NCI-H2081 (cell line): ENCODE measurements at places on chromosomes 11 and 22.

DNA sequence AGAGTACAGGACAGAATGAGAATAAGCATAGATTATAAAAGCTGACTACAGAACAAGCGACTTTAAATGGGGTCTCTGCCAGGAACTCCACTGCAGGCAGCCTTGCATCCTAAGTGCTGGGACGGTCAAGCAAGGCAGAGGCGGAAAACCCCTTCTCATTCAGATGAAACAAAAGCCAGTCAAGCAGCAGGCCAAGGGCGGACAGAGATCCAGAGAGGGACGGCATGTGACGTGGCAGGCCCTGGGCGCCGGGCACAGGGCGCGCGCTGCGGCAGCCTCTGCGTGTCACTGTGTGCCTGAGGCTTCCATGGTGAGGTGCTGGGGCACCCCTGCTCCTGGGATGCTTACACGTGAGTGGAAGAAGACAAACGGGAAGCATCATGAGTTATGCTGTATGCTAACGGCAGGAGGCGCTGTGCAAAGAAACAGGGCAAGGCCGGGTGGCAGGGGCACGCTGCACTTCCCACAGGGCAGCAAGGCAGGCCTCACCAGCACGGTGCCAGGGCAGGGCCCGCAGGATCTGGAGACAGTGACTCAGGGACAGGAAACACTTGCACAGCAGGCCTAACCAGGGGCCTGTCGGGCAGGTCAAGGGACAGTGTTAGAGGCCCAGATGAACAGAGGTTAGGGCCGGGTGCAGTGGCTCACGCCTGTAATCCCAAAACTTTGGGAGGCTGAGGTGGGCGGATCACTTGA lies 6.2 kb downstream of the TOLLIP start:
- no peak for DNase-seq

DNA sequence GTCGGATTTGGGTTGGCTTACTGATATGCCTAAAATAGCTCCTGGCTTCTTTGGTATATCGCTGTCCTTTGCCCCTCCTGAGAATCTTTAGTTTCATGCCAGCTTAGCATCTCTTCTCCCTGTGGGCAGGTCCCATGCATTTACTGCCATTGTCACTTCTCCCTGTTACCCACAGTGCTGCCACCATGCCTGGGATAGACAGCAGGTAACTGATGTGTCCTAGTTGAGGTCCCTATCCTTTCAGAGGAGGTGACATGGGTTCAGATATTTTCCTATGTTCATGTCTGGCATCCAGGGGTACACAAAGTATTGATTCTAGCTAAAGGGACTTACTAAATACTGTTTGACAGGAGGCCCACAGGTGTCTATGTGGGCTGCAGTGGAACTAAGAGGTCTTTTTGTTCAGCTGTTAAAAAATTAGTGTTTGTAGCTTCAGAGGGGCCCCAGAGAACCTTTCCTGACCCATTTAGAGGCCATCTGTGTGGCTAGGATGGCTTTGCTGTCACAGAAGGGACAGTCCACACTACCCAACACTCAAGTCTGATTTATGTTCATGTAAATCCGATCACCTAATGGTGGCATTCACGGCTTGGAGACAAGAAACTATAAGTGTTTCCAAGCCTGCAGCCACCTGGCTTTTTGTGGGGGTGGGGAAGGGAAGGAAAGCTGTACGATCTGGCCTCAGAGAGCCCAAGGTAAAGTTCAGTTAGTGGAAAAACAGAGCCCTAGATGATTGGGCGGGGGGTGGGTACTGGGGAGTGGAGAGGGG lies 8.5 kb downstream of the TIMP3 start:
- DNase-seq: no peak

DNA sequence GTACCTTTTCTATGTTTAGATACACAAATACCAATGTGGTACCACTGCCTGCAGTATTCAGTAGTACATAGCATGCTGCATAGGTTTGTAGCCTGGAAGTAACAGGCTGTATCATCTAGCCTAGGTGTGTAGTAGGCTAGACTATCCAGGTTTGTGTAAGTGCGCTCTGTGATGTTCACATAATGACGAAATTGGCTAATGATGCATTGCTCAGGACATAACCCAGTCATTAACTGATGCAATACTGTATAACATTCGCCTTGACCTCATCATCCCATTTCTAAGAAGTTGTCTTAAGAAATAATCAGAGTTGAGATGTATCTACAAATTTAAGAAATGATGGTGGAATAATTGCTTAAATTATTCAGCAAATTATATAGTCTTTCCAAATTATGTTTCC lies 116.0 kb upstream of the TIMP3 start:
- no peak for DNase-seq

- DNase-seq: no peak
These were observed 17.4 kb downstream of the HPS4 start for GRCh38 chr22:26466196-26466595.

GRCh38 chr11:117654281-117655255 lies 142.4 kb downstream of the DSCAML1 start:
- no peak for DNase-seq

DNA sequence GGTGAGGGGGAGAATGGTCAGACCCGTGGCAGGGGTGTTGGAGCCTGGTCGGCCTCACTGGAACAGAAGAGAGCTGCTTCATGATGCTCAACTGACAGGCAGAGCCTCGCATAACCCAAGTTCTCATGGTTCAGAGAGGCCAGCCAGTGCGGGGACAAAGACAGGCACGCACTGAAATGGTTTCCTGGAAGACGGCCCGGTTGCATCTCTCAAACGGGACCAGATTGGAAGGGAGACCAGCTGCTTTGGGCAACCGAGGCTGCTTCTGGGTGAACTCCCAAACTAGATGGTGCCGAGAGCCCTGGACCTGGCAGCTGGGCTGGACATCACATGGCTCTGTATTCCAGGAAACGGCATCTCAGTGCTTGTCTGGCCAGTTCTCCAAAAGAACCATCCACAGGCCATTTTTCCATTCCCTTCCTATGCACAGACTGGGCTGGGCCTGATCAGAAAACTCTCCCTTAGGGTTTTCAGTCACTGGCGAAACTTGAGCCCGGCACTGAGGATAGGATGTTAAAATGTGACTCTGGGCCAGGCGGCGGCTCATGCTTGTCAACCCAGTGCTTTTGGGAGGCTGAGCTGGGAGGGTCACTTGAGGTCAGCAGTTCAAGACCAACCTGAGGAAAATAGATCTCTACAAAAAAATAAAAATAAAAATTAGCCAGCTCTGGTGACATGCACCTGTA lies 80.1 kb upstream of the PRODH start:
- DNase-seq: no peak

DNA sequence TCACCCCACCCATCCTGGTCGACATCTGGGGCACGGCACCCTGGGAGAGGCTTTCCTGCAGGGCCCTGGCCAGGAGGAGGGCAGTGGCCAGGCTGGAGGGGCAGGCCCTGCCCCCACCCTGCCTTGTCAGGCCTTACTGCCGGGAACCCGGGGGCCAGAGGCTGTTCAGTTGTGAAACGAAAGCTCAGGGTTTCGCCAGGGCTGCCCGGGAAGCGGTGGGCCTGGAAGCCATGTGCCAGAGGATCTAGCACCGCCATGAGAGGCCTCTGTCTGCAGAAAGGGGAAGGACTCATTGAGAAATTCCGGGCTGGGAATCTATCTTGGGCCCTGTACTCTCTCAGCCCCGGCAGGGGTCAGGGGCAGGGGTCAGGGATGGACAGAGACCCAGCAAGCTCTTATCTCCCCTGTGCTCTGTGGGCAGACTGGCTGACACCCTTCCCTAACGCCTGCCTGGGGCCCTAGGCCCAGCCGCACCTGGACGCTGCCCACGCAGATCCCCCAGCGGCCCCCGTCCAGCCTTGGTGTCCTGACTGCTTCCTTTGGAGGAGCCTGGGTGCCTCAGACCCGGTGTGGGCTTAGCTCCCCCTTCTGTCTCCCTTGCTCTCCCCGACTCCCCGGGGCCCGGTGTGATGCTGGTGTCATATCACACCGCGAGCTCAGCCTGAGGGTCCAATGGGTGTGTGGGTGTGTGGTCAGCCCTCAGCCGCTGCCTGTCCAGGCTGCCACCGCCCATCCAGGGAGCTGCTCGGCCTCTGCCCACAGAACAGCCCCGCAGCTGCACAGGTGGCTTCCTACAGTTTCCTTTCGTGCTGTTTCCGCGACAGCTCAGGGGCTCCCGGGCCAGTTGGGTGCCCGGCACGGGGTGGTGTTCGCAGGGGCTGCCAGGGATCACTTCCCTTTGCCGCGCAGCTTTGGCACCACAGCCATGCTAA lies 6.5 kb downstream of the PIM3 start:
- no peak for DNase-seq

GRCh38 chr11:117456027-117456720 lies 128.5 kb downstream of the CEP164 start:
- DNase-seq: no peak

DNA sequence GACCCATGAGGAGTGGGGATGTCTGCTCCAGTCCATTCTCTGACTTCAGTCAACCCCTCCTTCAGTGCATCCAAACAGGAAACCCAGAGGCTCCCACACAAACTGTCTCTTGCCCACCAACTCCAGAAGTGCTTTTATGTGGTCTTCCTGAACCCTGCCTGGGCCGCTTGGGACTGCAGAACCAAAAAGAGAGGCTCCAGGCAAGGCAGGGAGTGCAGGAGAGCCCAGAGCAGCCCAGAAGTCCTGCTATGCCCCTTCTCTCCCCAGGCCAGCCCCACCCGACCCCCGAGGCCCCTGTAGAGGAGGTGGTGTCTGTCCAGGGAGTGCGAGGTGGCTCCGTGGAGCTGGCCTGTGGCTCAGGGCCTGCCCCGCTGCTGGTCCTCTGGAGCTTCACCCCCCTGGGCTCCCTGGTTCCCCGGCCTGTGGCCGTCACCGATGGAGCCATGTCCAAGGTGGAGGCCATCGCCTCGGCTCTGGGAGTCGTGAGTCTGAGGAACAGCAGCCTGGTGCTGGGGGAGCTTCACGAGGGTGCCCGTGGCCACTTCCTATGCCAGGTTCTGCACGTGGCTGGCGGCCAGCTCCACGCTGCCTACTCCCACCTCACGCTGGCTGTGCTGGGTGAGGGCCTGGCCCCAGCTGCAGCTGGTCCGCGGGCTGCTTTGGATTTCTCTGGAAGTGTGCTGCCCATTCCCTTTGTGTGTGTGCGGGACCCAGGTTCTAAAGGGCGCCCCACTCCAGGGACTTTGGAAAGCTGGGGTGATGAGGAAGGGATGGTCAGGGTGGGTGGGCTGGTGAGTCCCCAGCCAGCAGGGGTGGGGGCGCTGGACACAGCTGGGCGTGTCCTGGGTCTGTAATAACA lies 1.8 kb downstream of the VSIG10L2 start:
- DNase-seq: no peak

DNA sequence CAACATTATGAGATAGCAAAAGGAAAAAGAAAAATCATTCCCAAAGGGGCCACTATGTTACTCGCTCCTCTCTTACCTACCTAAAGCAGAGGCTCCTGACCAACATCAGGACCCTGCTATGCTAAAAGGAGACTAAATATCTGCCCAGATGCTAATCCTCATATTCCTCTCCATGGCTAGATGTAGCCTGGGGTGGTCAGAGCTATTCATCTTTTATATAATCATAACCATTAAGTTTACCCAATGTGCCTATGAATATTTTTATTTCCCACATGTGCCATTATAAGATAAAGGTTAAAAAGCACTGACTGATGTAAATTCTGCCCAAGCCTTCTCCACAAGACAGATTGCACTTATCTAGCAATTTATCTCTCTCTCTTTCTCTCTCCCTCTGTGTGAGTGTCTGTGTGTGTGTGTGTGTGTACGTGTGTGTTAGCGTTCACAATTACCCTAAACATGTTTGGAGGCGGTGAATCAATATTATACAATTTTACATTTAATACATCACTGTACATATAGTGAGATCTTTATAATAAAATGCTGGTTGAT lies 41.2 kb upstream of the ANO5 start:
- no peak for DNase-seq

GRCh38 chr22:36756031-36756430 lies 19.9 kb downstream of the IFT27 start:
- DNase-seq: no peak

DNA sequence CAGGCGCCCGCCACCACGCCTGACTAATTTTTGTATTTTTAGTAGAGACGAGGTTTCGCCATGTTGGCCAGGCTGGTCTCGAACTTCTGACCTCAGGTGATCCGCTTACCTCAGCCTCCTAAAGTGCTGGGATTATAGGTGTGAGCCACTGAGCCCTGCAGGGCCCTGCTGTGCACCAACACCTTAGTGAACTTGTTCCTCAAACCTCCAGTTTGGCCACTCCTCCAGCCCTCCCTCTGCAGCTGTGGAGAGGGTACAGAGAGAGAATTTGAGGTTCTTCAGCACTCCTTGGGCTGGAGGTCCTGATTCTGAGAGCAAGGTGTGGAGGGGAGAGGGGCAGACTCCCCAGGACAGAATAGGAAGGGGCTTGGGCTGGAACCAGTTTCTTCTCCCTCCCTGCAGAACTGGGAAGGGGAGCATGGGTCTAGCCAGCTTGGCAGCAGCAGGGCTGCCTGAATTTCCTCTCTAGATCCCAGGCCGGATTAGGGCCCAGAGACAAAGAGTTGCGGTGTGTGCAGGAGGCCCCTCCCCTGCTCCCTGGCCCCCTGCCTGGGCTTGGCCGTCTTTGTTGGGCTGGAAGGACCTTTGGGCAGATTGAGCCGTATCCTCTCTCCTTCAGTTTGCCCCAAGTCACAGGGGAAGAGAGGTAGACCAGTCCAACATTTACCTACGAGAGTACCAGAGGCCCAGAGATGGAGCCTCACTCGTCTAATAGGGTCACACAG lies 2.3 kb upstream of the PEX16 start:
- no peak for DNase-seq

DNA sequence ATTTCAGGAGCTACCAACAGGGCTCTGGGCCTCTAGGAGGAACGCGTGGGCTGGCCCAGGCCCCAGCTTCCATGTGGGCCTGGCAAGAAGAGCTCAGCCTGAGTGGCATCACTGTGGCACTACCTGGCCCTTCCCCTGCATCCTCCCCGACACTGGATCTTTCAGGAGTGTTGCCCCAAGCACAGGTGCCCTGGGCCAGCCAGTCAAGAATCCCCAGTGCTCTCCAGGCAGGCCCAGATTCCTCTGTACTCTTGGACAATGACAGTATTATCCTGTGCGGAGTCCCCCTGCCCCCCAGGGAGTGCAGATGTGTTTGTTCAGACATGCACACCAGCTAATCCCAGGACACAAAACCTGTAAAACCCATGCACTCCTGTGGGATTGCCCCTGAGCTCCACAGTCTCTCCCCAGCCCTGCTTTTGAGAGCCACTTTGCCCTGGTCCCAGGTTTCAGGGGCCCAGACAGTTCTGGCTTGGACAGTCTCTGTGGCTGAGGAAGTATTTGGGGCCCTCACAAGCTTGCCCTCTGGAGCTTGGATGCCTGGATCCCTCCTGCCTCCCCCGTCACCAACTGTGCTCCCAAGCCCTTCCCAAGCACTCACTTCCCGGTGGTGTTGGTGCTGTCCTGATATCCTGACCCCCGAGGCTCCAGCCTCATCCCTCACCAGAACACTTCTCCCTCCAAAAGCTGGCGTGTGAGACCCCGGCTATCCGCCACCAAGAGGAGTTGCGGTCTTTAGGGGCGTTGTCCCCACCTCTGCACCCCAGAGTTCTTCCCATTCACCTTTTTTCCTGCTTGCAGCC lies 39.9 kb downstream of the KCNC1 start:
- DNase-seq: no peak
